ENCODE measurements at places on chromosomes 6 and 20.
A peak's percentile ranks its signal among the peaks of the same experiment; 100 is the strongest.

- no peak for DNase-seq
These were observed 42.1 kb upstream of the FAM83D start for GRCh38 chr20:38883981-38884733.

DNA sequence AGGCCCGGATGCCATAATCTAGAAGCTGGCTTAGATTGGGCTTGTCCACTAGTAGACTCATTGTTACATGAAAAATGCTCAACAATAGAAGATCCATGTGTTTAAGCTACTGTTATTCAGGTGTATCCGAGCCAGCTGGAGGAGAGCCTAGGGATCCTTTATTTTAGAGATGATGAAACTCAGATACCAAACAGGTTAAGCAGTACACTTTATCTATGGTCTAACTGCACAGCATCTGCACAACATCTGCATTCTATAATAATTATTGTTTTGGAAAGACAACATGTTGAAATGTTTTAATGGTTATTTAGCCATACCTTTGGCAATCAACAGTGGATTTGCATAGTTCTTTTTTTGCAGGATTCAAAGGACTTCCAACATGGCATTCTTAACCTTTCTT is 134.1 kb downstream of the RFPL4B start:
- no peak for DNase-seq

DNA sequence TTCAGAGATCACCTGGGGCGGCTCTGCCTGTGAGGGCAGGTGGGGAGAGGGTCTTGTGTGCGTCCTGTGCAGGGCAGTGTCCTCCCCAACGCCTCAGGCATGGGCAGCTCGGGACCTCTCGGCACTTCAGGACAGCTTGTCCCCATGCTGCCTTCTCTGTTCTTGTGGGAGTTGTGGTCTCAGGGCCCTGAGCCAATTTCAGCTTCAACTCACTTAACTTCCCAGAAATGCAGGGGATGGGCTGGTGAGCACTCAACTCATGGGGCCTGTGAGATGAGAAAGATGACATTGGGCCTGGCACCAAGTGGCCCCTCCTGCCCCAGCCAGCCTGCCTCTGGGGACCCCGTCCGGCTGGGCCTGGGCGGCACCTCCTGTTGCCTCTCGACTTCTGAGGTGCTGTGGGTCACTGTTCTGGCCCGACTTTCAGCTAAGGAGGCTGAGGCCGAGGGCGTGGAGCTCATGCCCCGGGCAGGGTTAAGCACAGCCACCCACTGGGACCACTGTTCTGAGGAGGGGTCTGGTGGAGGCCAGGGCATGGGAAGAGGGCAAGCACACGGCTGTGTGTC is 6.7 kb downstream of the RGS19 start:
- DNase-seq: no peak

DNA sequence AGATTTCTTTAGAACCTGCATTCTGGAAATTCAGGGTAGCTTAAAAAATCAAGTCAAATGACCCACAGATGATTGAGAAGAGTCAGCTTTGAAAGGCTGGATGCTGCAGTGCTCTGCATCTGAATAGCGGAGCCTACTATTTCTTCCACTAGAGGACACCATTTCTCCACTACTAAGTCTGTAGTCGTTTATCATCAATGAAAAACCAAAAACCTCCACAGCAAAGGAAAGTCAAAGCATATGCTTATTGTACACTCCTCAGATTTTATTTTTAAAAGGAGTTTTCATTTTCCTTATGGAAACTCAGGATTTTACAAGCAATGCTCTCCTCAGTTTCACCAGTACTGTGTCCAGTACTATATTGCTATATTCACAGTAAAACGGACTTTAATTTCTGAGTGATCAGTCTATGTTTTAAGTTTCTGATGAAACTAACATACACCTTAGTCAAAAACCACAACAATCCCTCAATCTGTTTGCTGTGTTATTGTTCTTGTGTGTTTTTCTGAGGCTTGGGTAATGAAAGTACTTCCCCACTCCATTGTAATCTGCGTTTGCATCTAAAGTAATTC is 50.5 kb upstream of the ENPP5 start:
- no peak for DNase-seq

- no peak for DNase-seq
These were observed 96.2 kb downstream of the RPP40 start for GRCh38 chr6:4907602-4908001.

GRCh38 chr6:23510778-23511510 is 615.1 kb upstream of the NRSN1 start:
- DNase-seq: no peak

DNA sequence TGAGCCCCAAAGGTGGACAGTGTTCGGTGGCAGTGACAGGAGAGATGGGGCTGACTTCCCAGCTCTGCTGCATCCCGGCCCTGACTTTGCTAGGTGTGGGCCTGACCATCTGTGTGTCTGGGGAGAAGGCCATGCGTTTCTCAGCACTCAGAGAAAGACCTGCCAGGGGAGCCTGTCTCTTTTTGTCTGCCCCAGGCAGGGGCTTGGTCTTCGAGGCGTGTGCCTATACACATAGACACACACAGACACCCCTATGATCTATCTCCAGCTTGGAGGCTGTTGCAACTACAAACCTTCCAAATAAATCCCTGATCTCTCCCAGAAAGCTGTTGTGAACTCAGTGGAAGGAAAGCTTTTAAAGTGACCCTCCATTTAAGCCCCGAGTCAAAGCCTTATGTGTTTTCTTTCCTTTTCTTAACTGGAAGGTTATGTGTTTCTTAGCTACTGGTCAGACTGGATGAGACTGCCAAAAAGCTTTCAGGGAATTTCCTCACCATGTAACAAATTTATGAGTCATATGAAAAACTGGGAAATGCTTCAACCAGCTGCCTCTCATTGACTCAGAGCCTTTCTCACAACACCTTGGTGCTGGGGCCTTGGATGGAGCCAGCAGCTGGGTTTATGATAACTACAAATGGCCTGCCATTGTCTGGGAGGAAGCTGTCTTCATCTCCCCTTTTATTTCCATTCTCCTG is 102.6 kb downstream of the CDC5L start:
- DNase-seq: no peak

- no peak for DNase-seq
These were observed 90.5 kb downstream of the ELOVL5 start for GRCh38 chr6:53258076-53258773.

- DNase-seq: no peak
These were observed 112.0 kb downstream of the ATXN1 start for GRCh38 chr6:16649241-16649640.

DNA sequence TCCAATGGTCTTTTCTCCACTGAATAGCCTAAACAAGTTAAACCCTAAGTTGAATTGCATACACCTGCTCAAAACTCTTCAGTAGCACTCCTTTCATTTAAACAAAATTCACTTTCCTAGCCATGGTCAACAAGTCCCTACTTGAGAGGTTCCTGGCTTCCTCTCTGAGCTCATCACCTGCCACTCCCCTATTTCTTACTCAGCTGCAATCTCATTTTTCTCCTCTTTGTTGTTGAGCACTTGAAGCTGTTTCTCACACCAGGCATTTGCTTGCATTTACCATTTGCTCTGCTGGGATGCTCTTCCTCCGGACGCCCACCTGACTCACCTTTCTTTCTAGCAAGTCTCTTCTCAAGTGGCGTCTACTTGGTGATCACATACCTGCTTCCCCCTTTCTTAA is 38.5 kb downstream of the EDN1 start:
- no peak for DNase-seq

DNA sequence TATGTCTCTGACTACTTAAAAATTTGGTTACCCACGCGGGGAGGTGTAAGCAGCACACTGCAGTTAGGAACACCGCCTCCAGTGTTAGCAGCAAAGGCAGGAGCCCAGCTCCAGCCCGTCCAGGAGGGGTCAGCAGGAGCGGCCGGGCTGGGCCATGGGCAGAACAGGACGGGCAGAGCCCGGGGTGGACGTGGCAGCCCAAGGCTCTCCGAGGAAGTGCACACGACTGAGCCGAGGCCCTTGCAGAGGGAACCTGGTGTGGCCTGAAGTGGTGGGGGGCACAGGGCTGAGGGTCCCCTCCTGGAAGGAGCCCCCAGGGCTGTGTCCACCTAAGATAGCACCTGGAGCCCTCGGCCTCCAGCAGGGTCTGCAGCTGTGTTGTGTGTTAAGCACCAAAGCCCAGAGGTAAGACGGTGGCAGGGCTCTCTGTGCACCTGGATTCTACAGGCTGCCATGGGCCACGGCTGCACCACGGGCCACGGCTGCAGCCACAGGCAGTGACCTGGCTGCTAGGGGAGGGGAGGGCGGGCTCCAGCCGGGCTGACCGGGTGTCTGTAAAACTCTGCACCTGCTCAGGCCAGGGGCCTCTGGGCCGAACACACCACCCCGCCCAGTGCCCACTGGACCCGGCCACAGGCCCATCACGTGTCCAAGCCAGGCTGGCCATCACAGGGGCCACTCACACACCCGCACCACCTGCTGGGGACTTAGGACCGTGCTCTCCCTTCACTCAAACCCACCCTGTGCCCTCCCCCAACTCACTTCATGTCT is 6.6 kb downstream of the SLC2A4RG start:
- DNase-seq: no peak

DNA sequence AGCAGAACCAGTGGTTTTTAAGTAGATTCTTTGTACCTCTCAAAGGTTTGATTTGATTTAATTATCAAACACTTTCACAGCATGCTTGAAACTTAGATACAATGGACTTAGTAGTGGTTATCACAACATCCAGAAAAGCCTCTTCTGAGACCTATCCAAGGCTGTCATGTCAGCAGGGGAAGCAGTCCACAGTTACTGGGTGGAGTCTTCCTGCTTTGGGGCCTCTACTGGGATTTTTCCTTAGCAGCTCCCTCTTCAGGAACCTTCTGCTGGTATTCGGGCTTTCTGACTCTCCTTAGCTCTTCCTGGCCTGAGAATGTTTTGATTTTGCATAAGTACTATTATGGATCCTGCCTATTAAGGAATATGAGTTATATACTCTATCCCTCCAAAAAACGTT is 36.0 kb downstream of the ARFGEF2 start:
- no peak for DNase-seq

- no peak for DNase-seq
These were observed 329.6 kb downstream of the GRIK2 start for GRCh38 chr6:101722991-101723579.

- DNase-seq: no peak
These were observed 78.7 kb downstream of the AK9 start for GRCh38 chr6:109612268-109612667.

GRCh38 chr20:4813076-4813862 is 91.6 kb downstream of the PRND start:
- DNase-seq: no peak

DNA sequence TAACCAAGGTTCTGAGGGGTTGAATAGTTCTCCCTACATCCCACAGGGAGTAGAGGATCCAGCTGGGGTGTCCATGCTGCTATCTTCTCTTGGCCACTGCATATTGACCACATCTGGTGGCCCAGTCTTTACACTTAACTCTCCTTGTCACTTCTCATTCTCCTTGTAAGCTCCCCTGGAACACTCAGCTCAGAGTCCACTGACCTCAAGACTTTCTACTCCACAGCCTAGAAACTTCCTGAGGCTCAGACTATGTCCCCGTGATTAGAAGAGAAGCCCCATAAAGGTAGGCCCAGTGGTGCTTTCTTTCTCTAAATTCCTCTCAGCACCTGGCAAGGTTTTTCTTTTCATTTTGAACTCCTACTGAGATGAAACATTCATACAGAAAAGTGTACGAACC is 13.3 kb upstream of the ZFAND3 start:
- no peak for DNase-seq

GRCh38 chr20:52190437-52191131 is 995 bp downstream of the ZFP64 start:
- DNase-seq: peak; percentile 22

- no peak for DNase-seq
These were observed 308.2 kb downstream of the FARS2 start for GRCh38 chr6:5569491-5569890.

DNA sequence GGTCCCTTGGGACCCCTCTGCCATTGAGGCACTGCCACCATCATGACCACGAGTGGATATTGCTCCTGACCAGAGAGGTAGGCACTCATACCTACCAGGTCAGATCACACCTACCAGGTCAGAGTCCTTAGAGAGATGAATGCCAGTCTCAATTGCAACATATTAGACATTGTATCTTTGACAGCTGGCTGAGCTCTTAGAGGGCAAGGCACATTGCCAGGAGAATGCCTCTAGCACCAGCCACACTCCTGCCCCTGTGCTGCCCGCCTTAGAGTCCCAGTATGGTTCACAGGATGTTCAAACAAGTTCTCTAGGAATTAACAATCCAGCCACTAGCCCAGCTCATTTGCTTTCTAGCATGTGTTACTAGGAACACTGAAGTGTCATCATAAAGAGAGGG is 65.9 kb downstream of the TMEM244 start:
- no peak for DNase-seq

DNA sequence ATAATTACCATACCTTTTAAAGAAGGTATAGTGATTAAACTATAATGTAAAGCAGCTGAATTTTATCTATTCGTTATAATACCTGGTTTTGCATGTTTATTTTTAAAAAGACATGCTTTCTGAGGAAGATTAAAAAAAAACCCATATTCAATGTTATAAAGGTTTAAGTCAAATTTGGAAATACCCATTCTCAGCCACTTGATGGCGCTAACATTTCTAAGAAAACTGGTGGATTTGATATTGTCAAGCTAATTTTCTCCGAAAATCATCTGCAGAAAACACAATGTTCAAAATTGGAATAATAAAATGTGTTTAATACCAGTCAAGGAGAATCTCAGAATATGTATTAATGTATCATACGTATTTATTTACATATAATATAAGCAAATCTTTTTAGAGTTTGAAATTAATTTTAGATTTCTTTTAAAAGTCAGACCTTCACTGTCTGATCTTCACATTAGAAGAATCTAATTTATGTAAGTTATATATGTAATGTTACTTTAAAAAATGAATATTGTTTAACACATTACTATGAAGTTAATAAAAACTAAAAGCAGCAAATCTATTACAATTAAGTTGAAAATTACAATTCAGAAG is 35.0 kb downstream of the SHPRH start:
- no peak for DNase-seq

- no peak for DNase-seq
These were observed 8.9 kb upstream of the MARCKS start for GRCh38 chr6:113848280-113848679.

- no peak for DNase-seq
These were observed 13.8 kb upstream of the B4GALT5 start for GRCh38 chr20:49727478-49727877.

DNA sequence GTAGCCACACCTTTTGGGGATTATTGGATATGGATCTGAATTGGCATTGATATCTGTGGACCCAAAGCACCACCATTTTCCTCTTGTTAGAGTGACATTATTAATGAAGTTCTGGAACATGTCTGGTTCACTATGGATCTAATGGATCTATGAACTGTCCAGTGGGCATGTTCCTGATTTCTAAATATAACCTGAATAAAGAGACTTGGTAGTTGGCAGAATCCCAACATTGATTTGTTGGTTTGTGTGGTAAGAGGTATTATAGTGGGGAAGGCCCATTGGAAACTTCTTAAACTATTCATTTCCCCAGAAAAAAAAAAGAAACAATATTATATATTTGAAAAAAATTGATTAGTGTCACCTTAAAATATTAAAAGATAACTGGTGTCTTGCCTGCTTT is 312.6 kb downstream of the HTR1B start:
- no peak for DNase-seq

GRCh38 chr6:3885262-3886036 is 36.3 kb downstream of the FAM50B start:
- DNase-seq: no peak

- no peak for DNase-seq
These were observed 31.9 kb downstream of the GMPR start for GRCh38 chr6:16270178-16270794.

Data from stimulated activated CD8-positive, alpha-beta memory T cell treated with anti-CD3 and anti-CD28 coated beads, Interleukin-4, amount 100 ng/mL, for 24 hours (primary cell).